ENCODE measurements at places on chromosomes 2 and 18. TPM values are rescaled to one million over a fixed set of nuclear protein-coding genes. Genes with fewer than 3 reads are reported as not detected.

DNA sequence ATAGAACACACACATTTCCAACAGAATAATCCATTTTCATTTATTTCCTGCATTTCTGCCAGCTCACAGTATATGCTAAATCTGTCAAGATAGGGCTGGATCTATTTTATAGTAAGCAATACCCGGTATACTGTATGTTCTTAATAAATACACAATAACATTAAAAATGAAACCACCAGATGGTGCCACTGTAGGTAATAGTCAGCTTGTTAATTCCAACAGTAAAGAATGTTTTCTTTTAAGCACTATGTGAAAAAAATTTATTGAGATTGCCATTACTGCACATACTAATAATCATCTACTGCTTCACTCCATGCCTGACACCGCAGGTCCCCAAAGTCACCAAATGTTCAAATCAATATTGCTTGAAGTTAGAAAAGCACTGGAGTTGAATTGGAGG is 131.5 kb upstream of the PGAP1 start:
- no peak for DNase-seq

DNA sequence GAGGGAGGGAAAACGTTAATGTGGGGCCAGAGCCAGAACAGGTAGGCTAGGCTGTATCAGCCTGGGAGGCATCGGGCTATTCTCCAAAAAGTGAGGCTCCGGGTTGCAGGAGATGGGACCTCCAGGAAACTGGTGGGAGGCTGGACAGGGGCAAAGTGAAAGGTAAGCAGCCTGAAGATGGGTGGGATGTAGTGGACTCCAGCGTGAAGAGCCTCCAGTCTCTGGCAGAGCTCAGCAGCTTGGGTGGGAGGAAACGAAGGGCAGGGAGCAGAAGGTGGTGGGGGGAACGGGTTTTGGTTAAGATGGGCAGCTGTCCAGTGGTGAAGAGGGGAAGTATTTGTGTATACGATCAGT is 3.1 kb upstream of the EMX1 start:
- no peak for DNase-seq

The FBXO36 gene
- 2.9 TPM for total RNA-seq

DNA sequence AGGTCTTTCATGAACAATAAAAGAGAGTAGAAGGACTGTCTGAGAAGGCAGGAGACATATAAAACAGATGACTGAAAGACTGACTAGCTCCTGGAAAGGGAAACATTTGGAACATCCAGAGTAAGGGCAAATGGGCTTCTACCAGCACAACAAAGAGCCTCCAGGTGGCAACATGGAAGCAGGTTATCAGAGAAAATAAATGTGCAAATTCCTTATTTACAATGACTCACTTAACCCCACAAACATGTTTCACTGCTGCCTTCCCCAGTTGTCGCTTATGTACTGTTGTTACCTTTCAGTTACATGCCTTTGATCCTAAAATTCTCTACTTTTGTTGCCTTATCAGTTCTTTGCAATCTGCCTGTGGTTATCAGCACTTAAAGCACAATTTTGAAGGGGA is 117.0 kb downstream of the HIBCH start:
- no peak for DNase-seq

DNA sequence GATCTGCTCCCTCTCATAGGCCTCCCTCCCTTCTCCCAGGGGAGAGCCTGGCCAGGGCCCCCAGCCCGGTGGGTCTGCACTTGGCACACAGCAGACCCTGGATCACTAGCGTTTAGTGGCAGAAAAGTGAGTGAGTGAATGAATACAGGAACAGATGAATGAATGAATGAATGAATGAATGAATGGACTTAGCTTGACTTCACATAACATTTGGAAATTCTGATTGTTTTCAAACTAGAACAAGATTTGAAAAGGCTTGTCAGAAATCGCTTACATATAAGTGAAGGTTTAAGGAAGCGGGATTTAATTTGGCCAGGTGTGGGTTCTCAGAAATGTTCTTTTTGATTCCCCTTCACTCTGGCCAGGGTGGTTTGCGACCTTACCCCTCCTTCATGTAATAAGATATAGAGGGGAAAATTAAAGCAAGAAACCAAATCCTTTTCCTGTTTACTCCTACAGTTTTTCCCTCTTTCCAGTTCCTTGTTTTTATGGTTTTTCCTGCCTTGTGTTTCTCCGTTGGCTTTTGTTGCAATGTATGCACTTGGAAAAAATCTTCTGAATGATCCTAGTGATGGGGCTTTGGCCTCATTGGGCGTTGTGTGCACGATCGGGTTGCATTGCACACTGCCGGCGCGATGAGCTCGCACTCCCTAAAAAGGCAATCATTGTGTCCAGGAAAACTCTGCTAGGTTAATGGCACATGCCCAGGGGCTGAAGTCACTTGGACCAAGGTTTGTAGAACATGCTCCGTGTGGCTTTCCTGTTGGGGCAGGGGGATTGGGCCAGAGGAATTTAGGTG is 16.4 kb downstream of the LRRFIP1 start:
- DNase-seq = no peak

- no peak for DNase-seq
Observed at GRCh38 chr2:138742441-138743057, 37.6 kb downstream of the NXPH2 start.

DNA sequence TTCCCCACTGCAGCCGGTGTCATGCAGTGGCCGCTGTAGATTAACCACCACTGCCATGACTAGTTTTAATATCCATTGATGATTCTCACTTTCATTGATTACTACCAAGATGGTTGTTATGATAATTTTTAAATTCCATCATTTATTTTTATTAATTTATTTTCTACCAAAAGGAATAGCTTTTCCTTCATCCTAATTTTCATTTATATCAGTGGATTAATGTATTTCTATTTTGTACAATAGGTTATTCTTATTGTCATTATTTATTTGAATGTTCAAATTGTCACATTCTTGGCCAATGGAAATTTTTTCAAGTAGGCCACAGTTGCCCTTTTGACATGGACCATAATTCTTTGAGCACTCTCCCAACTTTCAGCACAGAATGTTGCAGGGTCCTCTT is 374.9 kb upstream of the VWC2L start:
- no peak for DNase-seq
